Suprapubic skin (tissue), 4 donors: ENCODE measurements at places on chromosomes 11 and 22. TPM values are rescaled to one million over a fixed set of nuclear protein-coding genes. Genes with fewer than 3 reads are reported as not detected.

DNA sequence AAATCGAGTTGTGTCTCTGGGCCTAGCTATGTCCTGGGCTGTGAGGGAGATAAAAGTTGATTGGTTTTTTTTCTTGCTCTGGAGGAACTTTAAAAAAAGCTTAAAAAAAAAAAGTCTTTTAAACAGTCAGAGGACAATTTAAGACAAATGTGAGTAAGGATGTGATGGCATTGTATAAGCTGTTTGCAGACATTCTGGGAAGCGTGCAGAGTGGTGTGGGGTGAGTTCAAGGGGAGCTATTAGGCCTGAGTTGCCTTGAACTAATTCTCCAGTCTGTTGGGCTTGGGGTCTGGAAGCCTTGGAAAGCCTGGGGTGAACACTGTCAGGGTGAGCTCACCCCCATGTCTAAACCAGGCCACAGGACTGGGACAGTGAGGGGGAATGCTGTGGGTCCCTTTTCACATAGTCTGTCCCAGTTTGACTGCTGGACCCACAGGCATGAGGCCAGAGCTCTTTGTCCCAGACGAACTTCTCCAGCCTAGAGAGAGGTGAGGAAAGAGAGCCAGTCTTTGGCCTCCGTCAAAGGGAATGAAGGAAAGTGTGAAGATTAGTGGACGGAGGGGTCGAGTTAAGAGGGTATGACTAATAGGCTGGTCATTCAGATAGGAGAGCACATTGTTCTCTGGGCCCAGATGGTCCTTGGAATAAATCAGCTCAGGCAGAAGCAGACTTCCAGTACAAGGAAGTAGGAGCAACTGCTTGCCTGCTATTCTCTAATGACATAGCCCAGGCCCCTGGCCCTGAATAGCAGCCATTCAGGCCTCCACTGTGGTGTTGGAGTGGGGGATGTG is 76.4 kb upstream of the NNMT start:
- no peak for DNase-seq

DNA sequence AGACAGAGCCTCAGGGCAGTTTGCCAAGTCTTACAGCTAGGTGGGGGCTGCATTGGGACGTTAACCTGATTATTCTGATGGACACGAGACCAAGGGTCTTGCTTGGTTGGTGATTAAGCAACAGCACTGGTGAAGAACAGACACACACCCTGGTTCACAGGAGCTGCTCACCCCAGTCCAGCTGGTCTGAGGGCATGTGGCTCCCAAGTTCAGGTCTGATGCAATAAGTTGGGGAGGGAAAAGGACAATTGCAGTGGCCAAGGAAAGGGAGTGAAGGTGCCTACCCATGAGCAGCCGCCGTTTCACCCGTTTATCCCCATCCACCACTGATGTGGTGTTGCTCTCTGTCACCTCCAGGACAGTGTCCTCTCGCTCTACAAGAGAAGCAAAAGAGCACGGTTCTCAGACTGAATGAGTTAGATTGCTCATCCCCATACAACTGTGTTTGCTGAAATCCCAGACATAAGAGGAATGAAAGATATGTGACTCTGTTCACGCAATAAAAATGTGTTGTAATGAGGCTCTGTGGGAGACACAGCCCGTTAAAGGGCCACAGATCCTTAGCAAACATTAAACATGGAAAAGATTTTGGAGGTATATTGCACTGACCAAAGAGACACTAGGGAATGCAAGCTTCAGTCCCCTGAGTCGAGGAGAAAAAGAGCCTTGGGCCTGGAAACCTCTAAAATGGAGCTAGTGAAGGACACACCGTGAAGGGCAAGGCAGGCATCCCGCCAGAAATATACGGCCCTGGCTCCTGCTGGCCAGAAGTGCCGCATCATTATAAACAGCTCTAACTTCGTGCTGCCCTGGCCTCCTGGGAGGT is 25.6 kb downstream of the SCUBE2 start:
- DNase-seq: no peak

- DNase-seq: no peak
Observed at GRCh38 chr11:42170601-42171000, 711.1 kb upstream of the LRRC4C start.

DNA sequence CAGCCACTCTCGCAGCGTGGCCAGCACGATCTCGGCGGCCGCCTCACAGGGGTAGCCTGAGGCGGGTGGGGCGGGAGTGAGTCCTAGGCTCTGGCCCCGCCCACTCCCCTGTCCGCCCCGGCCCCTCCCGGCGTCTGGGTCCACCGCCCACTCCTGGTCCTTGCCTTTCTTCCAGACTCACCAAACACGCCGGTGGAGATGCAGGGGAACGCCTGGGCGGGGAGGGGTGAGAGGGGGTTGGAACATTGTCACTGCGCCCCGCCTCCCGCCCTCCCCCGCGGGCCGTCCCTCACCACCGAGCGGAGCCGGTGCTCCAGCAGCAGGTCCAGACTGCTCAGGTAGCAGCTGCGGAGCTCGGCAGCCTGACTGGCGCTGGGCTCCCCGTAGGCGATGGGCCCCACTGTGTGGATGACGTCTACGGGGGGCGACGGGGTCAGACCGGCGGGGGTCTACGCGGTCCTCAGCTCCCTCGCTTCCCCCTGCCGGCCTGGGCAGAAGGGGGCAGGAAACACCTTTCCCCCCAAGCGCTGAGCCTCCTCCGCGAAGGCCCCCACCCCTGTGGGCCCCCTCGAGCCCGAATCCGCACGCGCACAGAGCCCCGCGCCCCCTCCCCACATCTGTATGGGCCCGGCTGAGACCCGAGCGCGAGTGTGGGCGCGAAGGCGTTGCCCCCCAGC is 13.2 kb downstream of the OTUB1 start:
- DNase-seq: peak; percentile 86

DNA sequence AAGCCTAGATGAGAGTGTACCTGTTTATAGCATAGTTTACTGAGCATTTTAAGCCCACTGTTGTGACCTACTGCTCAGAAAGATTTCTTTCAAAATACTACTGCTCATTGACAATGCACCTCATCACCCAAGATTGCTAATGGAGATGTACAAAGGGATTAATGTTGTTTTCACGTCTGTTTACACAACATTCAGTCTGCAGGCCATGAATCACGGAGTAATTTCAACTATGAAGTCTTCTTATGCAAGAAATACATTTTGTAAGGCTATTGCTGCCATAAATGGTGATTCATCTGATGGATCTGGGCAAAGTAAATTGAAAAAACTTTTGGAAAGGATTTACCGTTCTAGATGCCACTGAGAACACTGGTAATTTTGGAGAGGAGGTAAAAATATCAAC is 112.9 kb downstream of the KIF18A start:
- no peak for DNase-seq

GRCh38 chr11:128544471-128545051 is 42.8 kb downstream of the ETS1 start:
- no peak for DNase-seq

- DNase-seq: no peak
Observed at GRCh38 chr22:25368271-25368670, 148.8 kb downstream of the CRYBB2 start.

DNA sequence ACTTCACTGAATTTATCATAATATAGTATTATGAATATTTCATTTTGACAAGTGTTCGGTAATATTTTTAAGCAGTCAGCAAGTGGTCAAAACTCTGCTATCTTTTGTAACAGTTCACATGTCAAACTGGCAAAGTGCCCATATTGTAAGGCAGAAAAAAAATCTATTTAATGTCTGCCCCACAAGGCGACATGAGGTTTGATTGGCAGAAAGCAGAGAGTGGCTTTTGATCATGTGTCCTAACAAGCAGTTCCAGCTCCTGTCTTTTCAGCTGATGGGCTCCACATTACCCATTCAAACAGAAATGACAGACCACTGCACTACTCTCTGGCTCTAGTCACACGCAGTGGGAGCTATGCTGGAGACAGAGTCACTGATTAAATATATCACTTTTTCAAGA is 59.0 kb downstream of the SOX6 start:
- DNase-seq: no peak

GRCh38 chr11:61516675-61517572 is 8.4 kb downstream of the LRRC10B start:
- no peak for DNase-seq

GRCh38 chr22:50313021-50313420 is 5.6 kb upstream of the PLXNB2 start:
- no peak for DNase-seq

DNA sequence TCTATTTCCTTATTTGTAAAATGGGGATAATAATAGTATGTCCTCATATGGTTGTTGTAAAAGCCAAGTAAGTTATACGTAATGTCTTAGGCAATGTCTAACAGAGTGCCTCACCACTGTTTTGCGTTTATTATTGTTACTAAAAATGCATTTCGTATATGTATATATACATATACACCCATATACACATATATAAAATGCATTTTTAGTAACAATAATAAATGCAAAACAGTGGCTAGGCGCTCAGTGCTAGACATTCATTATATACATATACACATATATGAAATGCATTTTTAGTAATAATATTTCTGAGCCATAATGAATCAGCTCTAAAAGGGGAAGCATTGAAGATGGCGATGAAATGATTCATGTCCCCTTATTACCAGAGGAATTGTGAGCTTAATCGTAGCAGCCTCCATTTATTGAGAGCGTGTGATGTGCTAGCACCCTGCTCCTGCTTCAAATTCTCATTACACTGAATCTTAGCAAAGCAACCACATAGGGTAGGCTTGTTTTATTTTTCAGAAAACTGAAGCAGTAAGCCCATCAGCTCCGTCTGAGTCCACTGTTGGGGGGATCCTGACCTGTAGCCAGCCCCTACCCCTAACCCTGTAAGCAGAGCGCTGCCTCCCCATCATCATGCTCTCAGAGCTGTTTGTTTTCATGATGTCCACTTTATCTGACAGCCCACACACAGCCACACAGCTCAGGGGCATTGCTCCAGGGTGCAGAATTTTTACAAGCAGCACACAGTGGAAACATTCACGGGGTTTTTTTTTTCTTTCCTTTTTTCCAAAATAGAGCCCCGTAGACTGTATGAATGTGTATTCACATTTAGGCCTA is 97.1 kb upstream of the NAV2 start:
- DNase-seq: no peak

- no peak for DNase-seq
Observed at GRCh38 chr11:62954478-62954877, 30.3 kb downstream of the SLC22A6 start.

DNA sequence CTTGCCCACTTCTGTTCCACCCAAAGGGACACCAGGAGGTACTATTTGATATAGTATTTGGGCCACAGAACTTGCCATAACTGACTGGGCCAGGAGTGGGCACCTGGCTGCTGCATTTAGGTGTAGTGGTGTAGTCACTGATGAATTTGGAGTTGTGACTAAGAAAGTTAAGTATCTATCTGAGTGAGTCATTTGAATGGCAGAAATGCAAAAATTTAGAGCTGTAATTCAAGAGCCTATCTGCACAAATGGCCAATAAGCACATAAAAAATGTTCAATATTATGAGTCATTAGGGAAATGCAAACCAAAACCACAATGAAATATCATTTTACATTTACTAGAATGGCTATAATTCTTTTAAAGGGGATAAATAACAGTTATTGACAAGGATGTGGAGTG is 14.7 kb downstream of the GLYATL2 start:
- no peak for DNase-seq

- DNase-seq: no peak
Observed at GRCh38 chr11:100003985-100004384, 683.1 kb upstream of the ARHGAP42 start.

DNA sequence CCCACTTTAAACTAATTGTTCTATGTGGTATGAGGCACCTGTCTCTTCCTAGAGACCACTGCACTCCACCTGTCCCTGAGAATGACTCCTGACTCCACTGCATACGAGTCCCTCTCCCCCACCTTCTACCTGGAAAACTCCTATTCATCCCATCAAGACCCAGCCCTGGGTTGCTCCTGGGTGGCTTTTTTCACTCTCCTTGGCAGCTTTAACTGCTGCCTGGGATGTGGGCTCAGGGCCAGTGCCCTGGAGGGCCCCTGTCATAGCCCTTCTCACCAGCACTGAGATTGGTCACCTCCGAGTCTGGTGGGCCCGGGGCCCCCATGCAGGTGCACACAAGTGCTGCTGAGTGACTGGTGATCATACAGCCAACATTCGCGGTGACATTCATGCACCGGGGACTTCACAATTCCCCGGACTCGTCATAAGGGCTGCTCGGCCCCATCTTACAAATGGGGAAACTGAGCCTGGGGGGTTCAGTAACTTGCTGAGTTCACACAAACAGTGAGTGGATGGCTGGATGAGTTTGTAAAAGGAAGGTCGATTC is 25.9 kb upstream of the TOLLIP start:
- no peak for DNase-seq

DNA sequence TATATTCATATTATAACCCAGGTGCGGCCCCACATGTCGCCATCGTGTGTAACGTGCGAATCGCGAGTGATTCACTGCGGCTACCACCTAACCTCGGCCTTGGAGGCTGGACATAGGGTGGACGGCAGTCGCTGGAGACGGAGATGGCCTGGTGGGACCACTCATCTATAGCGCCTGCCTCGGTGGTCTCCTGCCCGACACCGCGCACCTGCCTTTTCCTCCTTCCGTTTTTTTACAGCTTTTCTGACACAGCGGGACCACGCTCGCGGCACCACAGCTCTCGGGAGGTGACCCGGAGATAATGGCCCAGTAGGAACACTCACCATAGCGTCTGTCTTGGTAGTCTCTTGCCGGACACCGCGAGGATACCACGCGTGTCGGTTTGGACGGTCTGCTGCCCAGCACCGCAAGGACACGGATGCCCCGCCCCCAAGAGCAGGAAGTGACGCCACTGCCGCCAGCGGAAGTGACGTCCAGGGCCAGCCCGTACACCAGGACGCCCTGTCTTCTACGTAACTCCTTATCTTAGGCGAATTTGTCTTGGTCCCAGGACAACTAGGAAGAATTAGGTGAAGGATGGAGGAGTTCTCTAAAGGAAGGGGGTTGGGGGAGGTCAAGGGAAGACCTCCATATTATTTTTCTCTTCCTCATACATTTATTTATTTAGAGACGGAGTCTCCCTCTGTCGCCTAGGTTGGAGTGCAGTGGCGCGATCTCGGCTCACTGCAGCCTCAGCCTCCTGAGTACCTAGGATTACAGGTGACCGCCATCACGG is 6.4 kb downstream of the SNU13 start:
- peak; percentile 92 for DNase-seq

The MS4A15 gene
- total RNA-seq: not detected

The C11orf97 gene
- total RNA-seq: not detected

The APOA4 gene
- total RNA-seq: 3.9 TPM
